Daoy (cell line): ENCODE measurements at places on chromosomes 3 and 15. TPM values are rescaled to one million over a fixed set of nuclear protein-coding genes. Genes with fewer than 3 reads are reported as not detected.

GRCh38 chr15:52112203-52112750 is 298 bp downstream of the BCL2L10 start:
- DNase-seq: no peak

Gene MAP6D1
- 1.7 and 6.8 TPM in 2 replicates for total RNA-seq

DNA sequence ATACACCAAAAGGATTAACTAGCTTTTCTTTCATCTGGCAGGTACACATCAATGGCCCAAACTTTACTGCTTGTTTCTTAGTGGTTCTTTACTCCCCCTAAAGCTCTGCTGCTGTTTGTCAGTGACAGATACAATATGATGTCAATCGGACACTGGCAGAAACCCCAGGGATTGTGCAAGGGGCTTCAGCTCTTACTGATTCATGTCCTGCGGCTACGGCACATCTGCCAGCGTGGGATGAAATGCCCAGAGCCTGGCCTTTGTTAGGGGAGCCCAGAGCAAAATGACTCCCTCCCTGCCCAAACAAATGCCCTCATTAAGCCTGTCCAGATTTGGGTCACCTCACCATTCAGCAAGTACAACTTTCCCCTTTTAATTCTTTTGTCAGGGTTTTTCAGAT is 28.3 kb downstream of the SRP14 start:
- no peak for DNase-seq

Gene MAGEF1
- 60.1 and 75.9 TPM in 2 replicates for total RNA-seq

DNA sequence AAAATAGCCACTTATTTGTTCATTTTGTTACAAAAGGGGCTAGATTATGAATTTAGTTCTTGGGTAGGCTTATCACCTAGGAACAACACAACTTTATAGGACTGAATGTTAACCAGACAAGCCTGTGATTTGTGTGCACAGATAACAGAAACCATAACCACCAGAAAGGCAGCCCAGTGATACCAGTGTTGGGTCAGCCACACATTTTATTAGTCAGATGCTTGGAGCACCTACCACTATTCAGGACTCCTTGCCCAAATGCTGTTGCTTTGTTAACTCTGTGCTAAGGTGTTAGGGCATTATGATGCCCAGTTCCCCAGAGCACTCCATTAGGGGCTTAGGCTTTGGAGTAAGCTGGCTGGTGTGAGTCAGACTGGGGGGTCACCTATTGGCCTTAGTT is 22.5 kb downstream of the PLCL2 start:
- no peak for DNase-seq

DNA sequence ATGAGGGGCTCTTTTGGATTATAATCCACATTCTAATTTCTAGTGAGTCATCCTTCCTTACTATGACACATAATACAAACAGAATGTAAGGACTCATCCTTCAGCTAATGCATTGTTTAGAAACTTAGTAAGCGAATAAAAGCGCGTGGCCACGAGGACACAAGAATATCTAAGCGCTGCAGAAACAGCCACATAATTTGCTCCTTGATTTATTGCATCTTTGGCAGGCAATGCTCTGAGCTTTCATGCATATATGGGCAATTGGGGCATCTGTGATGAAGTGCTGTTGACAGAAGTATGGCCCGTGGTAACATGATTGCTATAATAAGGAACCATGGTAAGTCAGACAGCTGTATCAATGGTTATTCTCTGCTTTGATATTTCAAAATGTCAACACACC is 191.3 kb upstream of the ZNF385D start:
- DNase-seq: no peak

Gene GOLGA8S
- not detected in 2 replicates for total RNA-seq

DNA sequence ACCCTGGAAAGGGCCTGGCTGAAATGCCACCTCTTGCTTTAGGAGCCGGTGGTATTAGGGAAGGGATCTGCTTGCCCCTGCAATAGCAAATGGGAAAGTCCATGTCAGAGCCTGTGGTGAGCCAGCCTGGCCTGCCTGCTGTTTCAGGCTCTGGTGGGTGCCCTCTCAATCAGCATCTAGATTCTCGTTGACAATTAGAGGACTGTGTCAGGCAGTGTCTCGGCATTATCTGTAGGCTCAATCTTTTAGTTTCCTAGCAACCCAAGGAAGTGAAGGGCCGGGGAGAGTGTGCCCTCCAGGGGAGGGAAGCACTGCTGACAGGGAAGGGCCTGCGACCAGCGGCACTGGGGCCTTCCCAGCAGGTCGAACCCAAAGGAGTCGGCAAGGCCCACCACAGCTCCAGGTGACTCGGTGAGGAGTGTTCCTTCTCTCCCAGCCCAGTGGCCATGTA is 42.1 kb downstream of the TLE3 start:
- no peak for DNase-seq

- DNase-seq: no peak
Observed at GRCh38 chr3:128081846-128082245, 29.6 kb downstream of the SEC61A1 start.

GRCh38 chr3:99640214-99640851 is 1.9 kb downstream of the COL8A1 start:
- DNase-seq: peak; percentile 7

Gene FAM3D
- total RNA-seq: not detected in 2 replicates

DNA sequence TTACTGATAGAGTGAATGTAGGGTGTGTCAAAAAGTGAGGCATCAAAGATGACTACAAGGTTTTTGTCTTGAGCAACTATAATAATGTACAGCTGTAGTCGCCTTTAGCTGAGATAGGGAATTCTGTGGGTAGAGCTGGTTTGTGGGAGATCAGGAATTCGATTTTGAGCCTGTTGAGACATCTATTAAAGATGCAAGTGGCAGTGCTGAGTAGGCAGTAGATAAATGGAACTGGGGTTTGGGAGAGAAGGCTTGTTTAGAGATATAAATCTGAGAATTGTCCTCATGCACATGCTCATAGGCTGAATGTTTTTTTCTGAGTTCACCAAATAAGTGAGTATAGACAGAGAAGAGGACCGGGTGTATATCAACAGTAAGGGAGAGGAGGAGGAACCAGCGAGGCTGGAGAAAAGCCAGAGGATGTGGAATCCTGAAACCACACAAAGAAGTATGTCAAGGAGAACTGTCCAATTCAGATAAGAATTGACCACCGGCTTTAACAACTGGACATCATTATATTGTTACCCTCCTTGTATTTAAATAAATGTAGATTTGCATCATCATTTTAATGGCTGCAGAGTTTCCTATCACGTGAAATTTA is 146.0 kb upstream of the TNIK start:
- DNase-seq: no peak

- no peak for DNase-seq
Observed at GRCh38 chr3:139303216-139303615, 40.6 kb upstream of the MRPS22 start.

DNA sequence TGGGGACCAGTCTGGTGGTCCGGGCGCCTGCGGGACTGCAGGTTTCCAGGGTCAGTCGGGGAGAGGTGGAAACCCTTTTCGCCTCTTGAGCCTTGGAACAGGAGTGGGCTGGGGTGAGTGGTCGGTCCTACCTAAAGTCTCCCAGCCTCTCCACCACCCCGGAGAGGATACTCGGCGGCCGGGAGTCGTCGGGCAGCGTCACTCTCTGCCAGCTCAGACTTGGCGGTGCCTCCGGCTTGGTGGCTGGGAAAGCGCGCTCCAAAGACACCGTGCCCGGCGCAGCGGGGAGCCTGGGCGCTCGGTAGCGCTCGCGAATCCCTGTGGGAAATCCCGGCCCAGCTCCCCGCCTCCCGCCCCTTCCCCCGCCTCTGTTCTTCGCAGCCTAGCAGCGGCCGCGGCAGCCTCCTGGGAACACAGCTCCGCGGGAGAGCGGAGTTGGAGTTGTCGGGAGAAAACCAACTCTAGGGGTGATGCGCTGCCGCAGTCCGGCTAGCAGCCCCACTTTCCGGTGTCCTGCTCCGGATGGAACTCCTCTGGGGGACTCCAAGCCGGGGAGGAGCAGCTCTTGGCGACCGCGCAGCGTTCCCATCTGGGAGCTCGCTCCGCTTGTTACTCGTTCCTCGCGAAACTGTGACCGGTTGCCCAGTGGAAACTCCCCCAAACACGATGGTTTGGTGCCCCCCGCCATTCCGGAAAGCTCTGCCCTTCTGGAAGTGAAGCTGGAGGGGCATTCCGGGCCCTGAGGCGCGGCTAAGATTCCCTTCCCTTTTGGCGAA is 1.4 kb downstream of the EPHB1 start:
- peak; percentile 64 for DNase-seq

DNA sequence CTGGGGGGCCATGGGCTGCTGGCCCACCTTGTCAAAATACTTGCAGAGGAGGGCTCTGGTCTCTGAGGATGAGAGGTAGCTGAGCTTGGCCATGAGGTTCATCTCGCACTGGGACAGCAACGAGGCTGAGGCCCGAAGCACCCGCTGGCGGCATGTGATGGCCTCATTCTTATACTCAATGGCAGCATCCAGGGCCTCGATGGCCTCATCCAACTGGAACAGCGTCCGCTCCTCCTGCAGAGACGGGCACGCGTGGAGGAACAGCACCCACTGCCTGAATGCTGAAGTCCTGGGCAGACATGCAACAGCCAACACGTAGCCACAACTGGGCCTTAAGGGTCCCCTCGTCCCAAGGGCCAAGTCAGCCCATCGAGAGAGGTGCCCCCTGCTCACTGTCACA is 25.0 kb downstream of the KIF7 start:
- DNase-seq: no peak

Gene CCR4
- total RNA-seq: not detected in 2 replicates

Gene FBXL22
- 0.06 TPM in 1 of 2 replicates, not detected in the other for total RNA-seq

Gene WWTR1
- 32.8 and 34.3 TPM in 2 replicates for total RNA-seq
